ENCODE measurements at places on chromosomes 12 and 14.

- no peak for DNase-seq
Measured at GRCh38 chr14:59004012-59004411, 184.5 kb upstream of the DAAM1 start.

DNA sequence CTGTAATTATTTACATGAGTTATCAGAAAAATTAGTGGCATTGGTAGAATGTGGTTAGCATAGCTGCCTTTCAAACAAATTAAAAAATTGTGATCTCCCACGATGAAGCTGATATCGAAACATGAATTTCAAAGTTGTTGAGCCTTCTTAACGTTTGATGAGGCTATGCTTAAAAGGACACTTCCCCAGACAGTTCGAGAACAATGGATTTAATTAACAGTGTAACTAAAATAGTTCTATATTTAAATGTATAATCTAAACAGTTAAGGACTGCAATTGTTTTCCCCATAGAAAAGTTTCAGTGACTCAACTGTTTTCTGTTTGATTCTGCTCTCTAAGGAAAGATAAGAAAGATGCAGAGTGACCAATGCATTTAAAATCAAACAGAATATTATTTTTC is 1.6 kb downstream of the CLEC2B start:
- no peak for DNase-seq

DNA sequence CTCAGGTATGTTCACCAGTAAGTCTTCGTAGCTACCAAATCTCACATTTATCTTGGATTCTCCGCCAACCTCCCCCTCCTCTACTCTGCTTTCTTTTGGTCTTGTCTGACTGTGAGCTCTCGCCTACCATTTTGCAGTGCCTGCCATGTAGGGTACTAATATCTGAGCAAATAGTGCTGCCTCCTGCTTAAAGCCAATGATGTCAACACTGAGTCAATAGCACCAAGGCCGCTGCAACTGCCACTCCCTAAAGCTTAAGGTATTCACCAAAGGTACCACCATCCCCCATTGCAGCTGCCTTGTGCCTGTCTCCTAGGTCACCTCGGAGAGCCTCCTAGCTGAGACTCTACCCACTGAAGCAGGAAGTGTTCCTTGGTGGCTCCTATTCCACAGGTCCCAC is 114.8 kb upstream of the FUT8 start:
- no peak for DNase-seq

DNA sequence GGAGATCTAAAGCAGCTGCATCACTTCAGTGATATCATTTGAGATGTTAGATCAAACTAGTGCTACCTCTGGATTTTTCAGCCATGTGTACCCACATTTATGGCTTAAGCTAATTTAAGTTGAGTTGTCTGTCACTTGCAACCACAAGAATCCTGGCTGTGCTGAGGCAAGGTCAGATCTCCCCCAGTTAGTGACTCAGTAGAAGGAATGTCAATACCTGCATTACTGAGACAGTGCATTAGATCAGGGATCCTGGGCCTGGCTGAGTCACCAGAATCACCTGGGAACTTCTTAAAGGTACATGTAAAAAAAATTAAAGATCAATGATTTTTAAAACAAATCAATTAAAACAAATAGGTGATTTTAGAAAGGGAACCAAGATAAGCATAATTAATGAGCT is 84.6 kb upstream of the GRIN2B start:
- no peak for DNase-seq

All from NK-92 treated with Interleukin-12 subunit alpha and Interleukin-12 subunit beta, amount 100 ng/mL, for 24 hours (cell line).